DMS 273 treated with DMSO at 0.1 percent for 48 hours (cell line): ENCODE measurements at places on chromosomes 11 and 22.

- no peak for DNase-seq
Measured at GRCh38 chr22:46948411-46949144, 186.1 kb downstream of the TBC1D22A start.

GRCh38 chr22:35648066-35649025 lies at the start of gene APOL6:
TSS of gene APOL6 (plus strand) at chr22:35648446. CDS start at chr22:35656426, 7,980 bp downstream.
- DNase-seq = no peak

GRCh38 chr11:30346068-30346688 lies 23.3 kb downstream of the ARL14EP start:
- no peak for DNase-seq

DNA sequence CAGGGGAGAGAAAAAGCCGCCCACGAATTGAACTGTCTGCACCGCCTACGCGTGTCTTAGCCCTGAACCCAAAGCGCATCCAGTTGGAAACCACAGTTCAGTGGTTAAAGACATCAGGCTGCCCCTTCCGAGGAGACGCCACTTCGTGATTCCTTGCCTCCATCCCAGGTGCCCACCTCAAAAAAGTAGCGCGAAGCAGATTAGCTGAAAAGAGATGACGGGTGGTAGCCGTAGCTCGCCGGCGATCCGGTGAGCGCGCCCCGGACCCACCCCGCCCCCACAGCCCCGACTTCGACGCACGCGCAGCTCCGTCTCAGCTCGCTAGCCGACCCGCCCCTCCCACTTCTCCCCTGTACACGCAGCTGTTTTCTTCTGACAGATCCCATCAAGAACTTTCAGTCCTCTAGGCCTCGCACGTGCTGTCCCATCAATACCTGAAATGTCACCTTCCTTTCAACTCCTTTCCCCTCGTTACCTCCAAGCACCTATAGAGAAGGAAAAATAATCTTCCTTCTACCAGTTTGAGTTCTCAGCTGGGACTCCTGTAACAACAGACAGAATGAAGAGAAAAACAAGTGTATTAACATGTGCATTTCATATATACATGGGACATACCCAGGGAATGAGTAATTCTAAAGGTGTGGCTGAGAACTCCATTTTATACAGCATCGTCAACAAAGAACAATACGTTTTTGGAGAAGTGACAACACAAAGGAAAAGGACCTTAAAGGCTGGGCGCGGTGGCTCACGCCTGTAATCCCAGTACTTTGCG lies 49.5 kb downstream of the OR4D9 start:
- DNase-seq = peak; percentile 40

- DNase-seq = no peak
Measured at GRCh38 chr11:85758480-85759039, 52.4 kb downstream of the SYTL2 start.

GRCh38 chr22:43516386-43516785 lies 104.6 kb downstream of the MPPED1 start:
- DNase-seq = no peak

- no peak for DNase-seq
Measured at GRCh38 chr22:39851606-39852315, 41.8 kb downstream of the ENTHD1 start.

DNA sequence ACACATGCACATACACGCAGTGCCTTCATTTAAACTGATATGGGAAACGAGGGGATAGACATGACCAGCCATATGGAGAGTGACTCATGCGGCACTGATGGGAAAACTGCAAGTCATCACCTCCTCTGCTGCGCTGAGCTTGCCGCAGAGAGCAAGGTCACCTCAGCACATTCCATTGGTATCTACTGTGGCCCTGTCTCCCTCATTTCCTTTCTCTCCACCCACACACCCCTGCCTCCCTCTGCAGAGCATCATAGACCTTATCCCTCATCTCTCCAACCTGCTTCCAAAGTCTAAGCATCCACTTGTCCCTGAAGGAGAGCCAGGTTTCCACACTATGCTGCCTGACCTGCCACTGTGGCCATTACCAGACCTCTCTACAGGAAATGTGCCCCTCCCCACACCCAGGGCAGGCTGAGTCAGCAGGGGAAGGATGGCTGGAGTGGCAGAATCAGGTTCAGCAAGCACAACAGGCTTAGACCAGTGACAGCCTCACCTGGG lies 116.9 kb upstream of the SNX19 start:
- no peak for DNase-seq

GRCh38 chr11:96620464-96621044 lies 230.7 kb downstream of the JRKL start:
- no peak for DNase-seq

DNA sequence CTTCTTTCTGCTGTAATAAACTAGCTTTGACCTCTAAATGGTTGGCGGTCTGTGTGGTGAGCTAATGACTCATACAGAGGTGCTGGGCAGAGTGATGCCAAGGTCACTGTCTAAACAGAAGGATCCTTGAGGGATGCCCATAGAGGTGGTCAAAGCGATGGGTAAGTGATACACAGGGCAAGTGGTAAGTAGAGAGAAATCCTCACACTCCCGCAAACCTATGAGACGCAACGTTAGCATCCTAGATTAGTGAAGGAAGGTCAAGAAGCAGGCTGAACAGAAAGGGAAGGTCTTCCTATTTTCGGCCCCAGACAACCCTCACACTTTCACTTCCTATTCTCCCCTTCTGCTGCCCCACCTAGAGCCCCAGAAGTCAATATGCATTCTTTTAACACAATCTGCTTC lies 65.6 kb upstream of the SESN3 start:
- no peak for DNase-seq

DNA sequence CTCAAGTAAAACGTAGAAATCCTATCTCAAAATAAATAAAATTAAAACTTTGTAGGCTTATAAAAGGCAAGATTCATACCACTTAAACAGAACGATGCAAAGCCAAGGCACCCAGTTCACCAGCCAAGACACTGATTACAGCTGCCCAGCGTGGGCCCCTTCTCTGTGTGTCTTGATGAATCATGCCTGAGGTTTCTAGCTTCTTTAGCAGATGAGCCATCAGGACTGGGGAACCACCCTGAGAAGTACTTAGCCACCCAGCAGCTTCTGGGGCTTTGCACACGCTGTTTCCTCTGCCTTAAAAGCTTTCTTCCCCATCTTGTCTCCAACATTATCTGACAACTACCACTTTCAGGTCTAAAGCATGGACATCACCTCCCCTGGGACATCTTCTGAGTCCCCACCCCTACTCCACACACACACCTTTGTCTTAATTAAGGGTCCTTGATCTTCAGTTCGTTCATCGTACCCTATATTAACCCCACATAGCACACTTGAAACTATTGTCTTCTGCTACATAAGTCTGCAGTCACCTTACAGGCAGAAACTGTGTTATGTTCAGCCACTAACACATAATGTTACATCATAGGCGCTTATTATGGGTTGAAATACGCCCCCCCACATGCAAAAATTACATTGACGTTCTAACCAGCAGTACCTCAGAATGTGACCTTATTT lies 8.7 kb upstream of the LAYN start:
- no peak for DNase-seq

DNA sequence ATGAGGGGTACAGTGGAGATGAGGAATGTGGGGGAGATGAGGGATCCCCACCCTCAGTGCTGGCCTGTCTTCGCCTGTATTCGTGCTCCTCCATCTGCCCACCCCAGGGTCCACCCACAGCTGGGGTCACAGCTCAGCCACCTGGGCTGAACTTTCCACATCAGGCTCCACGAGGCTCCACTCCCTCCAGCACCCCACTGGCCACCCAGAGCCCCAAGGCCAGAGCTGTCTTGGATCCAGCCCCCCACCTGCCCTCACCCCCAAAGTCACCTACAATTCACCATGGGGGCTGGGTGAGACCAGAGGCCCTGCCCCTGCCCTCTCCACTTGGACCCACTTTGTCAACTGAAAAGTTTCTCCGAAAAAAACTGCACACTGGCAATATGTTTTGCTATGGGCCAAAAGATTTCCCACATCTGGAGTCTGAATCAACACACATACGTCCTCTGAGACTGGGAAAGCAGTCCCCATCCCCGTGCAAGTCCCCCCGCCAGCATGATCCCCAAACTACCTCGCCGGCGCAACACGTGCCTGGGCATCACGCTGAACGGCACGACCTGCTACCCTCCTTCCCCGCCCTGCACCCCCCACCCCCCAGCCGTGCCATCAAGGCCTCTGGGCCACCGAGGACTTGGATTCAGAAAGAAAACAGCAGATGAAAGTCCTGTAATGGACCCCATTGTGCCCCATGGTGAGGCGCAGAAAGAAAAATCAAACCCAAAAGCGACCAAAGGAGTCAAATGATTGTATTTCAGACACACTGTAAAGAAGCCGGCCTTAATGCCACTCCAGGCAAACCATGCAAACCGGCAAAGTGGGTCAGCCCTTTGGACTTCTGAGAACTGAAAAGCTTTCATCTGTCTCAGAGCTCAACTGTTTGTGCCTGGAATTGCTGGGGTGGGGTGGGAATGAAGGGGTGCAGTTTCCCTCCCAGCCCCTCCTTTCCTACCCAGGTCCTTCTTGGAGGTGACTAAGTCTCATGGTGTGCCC lies 16.5 kb upstream of the GAL start:
- no peak for DNase-seq

- no peak for DNase-seq
Measured at GRCh38 chr11:1534682-1535081, 37.4 kb downstream of the DUSP8 start.

- DNase-seq = no peak
Measured at GRCh38 chr11:46554213-46555147, 39.3 kb downstream of the AMBRA1 start.

- no peak for DNase-seq
Measured at GRCh38 chr11:115963156-115963555, 458.9 kb upstream of the CADM1 start.

DNA sequence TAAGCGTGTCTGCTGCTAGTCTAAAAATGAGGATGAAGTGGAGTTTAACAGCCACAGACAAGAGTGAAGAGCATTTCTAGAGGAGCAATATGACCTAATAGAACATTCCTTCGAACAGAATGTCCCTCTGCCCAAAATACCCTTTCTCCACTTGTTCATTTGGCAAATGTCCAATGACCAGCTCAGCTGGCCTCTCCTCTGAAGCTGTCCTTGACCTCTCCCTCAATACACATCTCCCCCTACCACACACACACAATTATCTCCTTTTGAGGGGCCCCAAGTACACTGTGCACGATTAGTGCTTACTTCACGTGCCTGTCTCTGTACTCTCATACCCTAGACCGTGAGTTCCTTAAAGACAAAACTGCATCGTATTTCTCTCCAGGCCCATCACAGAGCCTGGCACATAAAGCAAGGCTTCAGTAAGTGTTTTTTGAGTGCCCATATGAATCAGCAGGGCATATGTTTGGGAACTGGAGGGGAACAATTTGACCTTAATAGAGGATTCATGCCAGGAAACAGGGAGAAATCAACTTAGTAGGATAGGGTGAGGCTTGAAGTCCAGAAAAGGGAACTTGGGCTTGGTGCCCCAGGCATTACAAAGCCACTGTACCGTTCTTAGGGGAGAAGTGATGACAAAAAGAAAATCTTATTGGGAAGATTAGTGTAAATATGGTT lies 18.1 kb upstream of the NCAM1 start:
- DNase-seq = no peak

GRCh38 chr11:17186932-17187692 lies 20.7 kb downstream of the PIK3C2A start:
- DNase-seq = no peak

- DNase-seq = no peak
Measured at GRCh38 chr11:131824771-131825170, 454.4 kb downstream of the NTM start.

GRCh38 chr11:116461789-116462188 lies 311.0 kb downstream of the BUD13 start:
- DNase-seq = no peak

DNA sequence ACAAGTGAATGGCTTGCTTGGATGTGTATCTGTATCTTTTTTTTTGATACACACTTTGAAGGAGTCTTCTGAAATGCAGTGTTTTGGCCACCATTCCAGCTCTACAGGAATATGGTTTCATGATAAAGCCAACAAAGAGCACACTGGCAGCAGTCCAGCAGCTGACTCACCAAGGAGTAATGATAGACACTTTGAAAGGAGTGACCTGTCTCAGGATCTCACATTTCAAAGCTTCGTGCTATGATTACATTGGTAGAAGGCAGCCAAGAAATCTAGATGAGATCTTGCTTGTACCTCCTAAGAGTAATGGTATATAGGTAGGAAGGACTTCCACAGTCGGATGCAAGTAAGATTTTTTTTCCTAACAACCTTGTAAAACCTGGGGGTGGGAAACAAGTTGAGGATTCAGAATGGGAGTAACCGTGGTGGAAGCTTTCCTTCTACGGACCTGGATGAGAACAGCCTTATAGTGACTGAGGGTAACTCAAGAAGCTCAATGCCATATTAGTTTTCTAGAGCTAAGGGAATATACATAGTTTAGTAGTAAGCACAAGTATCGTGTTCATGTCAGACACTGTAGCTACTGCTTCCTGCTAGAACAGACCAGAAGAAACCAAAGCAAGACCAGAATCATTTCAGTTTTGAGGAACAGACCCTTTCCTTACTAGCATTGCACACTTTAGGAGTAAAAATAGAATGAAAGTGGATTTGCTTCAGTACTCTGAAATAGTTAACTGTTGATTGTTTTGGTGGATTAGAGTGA lies 25.0 kb downstream of the MTMR3 start:
- peak; percentile 66 for DNase-seq

- no peak for DNase-seq
Measured at GRCh38 chr22:25890651-25891050, 148.7 kb downstream of the MYO18B start.

- no peak for DNase-seq
Measured at GRCh38 chr11:108289699-108290098, 66.8 kb downstream of the ATM start.

- no peak for DNase-seq
Measured at GRCh38 chr22:23833911-23834317, 4.9 kb downstream of the DERL3 start.

DNA sequence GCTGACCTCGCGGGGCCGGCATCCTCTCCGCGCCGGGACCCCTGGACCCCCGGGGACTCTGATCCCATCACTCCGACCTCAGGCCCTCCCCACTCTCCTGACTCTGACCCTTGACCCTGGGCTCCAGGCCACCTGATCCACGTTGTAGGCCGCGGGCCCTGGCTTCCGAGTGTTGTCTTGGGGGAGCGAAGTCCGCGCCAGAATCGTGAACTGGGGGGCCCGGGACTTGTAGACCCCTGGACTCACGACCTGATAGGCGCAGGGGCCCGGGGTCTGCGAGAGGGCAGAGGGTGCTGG lies 716 bp upstream of the TYMP start:
- DNase-seq = no peak

- no peak for DNase-seq
Measured at GRCh38 chr11:59266491-59266890, 53.8 kb upstream of the MPEG1 start.

GRCh38 chr11:10272132-10272531 lies 21.9 kb downstream of the SBF2 start:
- DNase-seq = no peak

GRCh38 chr11:60890696-60891095 lies 15.7 kb downstream of the PRPF19 start:
- no peak for DNase-seq
